ENCODE measurements at places on chromosomes 2 and 18.

DNA sequence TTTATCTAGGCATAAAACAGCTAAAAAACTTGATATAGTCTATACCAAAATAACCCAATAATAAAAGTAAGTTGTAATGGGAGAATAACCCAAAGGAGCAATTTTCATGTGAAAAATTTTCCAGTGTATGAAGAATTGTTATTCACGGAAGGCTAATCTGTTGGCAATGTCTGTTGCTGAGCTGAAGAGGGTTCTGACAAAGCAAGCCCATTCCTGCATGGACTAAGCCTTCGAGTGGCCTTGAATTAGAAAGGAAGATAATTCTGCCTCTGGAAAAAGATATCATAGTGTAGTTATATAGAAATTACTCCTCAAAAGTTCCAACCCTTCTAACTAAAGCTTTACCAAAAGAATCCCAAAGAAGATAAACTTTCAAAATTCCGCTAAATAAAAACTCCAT lies 101.5 kb downstream of the MAP2 start:
- no peak for DNase-seq

DNA sequence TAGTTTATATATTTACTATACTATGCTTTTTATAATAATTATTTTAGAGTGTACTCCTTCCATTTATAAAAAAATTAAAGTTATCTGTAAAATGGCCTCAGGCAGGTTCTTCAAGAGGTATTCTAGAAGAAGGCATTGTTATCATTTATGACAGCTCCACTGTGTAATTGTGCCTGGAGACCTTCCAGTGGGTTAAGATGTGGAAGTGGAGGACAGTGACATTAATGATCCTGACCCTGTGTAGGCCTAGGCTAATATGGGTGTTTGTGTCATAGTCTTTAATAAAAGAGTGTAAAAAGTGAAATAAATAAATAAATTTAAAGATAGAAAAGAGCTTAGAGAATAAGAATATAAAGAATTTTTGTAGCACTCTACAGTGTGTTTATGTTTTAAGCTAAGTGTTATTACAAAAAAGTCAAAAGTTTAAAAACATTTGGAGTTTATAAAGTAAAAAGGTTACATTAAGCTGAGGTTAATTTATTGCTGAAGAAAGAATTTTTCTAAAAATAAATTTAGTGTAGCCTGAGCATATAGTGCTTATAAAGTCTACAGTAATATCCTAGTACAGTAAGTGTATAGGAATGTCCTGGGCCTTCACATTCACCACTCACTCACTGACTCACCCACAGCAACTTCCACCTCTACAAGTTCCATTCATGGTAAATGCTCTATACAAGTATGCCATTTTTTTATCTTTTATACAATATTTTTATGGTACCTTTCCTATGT lies 190.0 kb upstream of the SESTD1 start:
- DNase-seq, result peak; percentile 93

DNA sequence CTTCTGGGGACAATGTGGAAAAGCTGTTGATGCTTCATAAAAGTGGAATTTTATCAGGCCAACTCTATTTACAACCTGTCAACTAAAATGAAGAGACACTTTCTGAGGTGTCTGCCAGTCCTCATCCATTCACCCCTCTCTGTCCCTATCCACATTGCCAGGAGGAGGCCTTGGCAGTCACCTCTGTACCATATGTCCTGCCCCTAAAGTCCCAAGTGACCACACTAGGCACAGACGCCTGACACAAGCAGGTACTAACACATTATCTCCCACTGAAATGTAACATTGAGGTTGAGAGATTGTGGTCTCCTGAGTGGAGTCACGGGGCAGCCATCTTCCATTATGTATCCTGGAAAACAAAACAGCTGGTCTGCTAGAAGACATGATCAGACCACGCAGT lies 71.4 kb downstream of the OSBPL1A start:
- DNase-seq, result no peak

DNA sequence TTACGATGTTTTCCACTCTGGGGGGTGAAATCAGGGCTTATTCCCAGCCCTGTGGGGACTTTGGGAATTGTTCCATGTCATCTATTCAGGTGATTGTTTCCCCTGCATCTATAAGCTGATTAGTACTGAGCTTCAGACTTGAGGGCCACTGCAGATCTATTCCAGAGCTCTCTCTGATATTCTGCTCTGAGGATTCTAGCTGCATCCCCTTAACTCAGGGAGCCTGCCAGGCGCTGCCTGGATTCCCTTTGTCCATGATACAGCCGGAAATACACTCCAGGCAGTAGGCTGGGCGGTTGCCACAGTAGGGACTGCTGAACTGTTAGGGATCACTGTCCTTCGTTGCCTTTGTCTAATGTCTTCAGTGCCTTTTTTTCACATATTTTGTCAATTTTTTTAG lies 31.3 kb downstream of the PTRHD1 start:
- no peak for DNase-seq
